Jurkat, Clone E6-1 (cell line): ENCODE measurements at places on chromosomes 5 and 9.
A peak's percentile ranks its signal among the peaks of the same experiment; 100 is the strongest.

DNA sequence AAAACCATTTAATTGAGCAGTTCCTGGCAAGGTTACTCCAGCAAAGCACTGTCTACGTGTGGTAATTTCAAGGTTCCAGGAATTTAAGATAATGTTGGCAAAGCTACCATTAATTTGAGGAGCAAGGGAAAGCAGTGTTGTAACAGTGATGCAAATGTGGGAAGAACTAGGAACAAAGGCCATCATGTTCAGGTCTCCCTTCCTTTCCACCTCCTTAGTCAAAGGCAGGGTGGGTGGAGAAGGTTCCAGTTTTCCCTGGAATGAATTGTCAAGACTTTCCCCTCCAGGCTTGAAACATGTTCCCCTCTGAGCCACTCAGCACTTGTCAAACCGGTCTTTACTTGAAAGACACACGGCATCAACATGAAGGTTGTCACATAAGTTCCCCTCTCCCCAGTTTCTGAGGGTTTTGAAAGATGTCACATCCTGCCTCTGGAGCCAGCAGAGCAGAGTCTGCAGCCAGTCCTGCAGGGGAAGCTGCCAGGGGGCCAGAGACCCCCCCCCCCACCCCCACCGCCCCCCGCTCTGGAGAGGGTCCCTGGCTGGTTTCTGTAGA lies 226.0 kb downstream of the GAS1 start:
- DNase-seq = no peak

- DNase-seq = no peak
Observed at GRCh38 chr5:156699147-156699546, 150.9 kb upstream of the PPP1R2B start.

GRCh38 chr5:143311955-143312354 lies 91.5 kb downstream of the NR3C1 start:
- no peak for DNase-seq

DNA sequence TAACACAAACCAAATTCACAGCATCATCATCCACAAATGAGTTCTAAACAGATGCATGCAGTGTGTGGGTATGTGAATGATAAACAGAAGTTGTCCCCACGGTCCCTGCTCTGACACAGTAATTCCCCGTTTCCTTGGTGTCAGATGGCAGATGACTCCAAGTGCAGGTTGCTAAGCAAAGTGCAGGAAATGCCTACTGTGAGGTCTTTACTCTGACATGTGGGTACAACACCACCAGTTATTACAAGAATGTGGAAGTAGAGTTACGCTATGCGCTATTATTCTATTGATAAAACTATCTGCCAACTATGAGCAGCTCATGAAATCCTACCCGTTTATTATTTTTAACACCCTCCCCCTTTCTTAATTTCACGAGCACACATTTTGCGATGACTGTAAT lies 448.9 kb downstream of the BNC2 start:
- DNase-seq = no peak

GRCh38 chr9:114690308-114690707 lies 8.3 kb upstream of the TEX48 start:
- DNase-seq = no peak

DNA sequence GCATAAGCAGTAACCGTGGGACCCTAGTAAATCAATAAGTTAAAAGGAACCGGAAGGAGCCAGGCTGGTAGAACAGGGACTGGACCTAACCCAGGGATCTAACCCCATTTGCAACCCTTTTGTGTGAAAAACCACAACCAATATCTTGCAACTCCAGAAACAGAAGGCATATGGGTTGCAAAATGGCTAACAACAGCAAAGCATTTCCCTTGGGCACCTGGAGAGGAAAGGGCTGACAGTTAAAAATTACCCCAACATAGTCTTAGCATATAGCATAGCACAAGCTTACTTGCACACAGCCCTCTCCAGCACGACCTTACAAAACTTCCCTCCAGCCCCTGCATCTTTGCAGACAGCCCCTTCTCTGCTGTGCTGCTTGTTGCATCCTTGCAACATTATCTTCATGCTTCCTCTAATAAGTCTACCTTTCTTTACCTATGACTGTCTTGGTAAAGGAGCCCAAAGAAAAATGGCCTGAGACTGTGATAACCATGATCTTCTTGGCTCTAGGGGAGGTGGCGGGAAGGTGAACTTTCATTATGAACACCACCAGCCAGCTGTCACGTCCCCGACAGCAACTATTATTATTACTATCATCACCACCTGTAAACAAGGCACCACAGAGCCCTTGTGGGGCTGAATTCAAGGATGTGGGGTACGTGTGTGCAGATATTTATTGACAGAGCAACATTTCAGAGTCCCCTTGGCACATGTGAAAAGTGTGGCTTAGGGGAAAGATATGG lies 49.8 kb downstream of the PRRC1 start:
- DNase-seq = peak; percentile 90

DNA sequence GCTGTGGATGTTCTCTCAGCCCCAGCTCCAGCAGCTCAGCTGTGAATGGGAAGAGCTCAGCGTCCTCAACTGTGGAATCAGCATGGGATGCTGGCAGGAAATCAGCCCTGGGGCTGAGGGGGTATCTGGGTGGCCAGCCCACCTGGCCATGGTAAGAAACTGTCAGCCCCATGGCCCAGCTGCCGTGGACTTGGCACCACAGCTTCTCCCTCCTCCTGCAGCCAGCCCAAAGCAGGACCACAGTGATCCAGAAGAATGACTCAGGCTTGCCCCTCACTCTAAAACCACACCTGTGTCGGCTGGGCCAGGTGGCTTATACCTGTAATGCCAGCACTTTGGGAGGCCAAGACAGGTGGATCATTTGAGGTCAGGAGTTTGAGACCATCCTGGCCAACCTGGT lies 48.0 kb downstream of the SAR1B start:
- DNase-seq = no peak

GRCh38 chr5:119275601-119276173 lies 80.1 kb upstream of the TNFAIP8 start:
- DNase-seq = no peak
